ENCODE measurements at places on chromosomes 5 and 9.

DNA sequence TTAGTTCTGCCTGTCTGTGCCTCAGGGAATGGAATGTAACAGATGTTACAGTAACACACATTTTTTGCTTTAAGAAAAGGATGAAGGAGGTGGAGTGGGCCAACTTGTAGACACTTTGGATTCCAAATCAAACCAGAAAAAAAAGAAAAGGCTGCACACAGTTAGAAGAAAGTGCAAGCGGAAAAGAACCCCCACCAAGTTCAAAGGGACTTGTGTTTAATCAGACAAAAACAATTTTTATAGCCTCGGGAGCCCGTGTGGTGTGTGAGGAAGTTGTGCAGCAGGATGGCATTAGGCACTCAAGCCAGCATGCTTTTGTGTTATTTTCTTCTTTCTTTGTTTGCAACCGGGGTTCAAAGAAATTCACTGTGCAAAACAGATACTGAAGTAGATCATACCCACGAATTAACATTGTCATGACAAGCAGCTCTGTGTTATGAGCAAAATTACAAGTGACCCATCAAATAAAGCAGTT lies 189.5 kb downstream of the SEMA5A start:
- no peak for DNase-seq

DNA sequence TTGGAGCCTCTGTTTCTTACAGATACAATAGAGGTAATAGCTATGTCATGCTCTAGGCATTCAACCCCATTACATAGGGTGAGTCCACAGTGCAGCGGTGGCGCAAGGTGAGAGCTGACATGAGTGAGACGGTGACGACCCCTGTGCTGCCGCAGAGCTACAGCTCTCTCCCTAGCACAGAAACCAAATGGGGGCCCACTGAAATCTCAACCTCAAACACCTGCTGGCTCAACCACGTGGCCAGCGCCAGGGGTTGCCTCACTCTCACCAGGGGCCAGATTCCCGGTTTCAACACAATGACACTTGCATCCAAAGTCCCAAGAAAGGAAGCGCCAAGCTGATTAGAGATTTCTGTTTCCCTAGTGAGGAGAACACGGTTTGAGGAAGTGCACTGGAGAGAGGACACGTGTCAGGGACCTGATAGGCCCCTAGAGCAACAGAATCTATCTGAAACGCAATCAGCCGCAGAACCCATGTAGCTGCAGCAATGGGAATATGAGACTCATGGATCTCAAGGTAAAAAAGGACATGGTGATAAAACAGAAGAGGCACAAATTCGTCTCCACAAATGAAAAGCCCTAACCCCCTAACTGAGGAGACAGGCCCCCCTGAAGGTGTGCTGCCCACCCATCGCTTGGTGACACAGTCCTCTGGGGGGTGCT lies 114.3 kb downstream of the CRB2 start:
- no peak for DNase-seq

DNA sequence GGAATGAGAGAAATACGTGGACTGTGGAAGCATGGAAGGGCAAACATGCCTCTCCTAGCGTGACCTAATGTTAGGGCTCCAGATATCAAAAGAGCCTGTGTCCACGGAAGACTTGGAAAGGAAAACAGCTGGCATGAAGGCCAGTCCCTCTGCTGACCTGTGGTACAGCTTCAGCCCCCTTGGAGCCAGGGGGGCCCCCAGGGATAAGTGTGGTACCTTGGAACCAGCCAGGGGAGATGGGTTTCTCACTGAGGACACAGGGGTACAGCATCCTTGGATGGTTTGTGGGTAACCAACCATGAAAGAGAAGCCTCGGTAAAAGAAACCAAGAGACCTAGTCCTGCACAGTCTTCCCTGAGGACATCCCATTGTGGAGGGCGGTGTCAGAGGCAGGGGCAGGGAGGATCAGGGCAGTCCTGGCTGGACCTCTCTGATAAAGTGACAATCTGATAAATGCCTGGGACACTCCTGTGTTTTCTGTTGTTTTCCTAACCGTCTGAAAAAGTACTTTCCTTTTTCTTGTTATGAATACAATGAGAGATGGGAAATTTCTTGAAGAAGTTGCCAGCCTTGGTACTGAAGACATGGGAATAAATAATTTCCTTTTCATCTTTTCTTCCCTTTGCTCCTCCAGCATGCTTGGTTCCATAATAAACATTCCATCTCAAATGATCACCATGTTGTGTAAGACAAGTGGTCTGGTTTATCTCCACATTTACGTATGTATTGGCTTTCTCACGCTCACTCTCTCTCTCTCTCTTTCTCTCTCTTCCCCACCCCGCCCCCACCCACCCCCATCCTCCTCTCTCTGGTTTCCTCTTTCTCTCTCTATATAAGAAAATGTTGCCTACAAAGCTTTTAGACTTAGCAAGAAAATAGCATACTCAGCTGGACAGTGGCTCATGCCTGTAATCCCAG lies 102.1 kb downstream of the SUSD1 start:
- no peak for DNase-seq

DNA sequence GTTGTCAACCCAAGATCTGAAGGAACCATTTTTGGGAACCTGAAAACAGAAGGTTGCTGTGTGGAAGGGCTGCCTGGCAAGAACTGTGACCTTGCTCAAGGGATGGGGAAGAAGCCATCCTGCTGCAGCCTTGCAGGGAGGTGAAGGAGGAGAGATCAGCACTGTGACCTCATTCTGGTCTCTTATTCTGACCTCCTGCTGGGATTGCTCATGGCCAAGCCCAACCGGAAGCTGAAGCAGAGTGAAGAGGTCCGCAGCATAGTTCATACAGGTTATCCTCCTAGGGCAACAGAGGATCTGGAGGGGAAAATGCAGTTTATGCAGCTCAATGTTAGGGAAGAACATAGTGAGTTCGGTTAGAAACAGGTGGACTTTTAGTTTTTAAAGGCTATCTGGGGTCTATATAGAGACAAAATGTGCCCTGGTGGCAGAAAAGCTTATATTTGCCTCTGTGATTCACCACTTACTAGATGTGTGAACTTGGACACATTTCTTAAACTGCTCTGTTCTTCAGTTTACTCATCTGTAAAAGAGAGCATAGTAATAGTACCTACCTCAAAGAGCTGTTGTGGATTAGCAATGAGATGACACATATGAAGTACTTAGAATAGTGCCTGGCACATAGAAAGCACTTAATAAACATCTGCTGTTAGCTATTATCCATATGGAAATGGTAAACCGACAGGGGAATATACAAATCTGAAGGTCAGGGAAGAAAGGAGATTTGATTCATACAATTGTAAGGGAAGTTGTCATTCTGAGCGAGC lies 57.9 kb upstream of the BNC2 start:
- no peak for DNase-seq

DNA sequence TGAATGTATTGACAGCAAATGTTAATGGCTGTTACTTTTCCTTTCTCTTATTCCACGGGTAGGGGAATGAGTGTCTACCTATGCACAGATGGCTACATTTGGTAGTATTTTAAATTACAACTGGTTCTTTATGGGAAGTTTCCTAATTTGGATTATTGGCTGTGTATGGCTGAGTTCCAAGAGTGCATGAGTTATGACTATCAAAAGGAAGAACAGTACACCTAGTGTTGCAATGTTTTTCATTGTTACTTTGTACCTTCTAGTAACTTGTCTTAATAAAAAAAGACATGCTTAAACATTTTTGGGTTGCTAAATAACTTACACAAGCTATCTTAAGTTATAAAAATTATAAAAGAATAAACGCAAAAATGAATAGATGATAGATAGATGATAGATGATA lies 35.8 kb upstream of the MAMDC2 start:
- no peak for DNase-seq

GRCh38 chr9:16726718-16727451 lies 143.6 kb downstream of the BNC2 start:
- no peak for DNase-seq

DNA sequence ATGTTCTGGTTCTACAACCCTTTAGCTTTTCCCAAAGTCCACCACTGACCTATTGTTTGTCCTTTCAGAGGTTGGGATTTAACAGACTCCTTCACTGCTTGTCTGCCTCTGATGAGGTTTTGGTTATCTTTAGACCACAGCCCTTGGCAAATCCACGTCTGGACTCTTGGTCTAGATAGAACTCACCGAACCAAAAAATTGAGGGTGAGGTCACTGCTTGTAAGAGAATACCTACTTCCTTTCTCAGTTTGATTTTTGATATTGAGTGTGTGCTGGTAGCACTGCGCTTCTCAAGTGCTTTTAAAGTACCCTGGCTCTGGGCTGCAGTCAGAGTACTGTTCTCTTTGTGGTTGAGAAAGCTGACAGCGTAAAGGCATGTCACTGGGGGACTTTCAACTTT lies 61.7 kb downstream of the JMY start:
- DNase-seq, result no peak

- DNase-seq, result no peak
Observed at GRCh38 chr5:141879941-141880738, 1.9 kb upstream of the PCDH1 start.

GRCh38 chr5:158559643-158560042 lies 540.1 kb downstream of the EBF1 start:
- DNase-seq, result no peak

DNA sequence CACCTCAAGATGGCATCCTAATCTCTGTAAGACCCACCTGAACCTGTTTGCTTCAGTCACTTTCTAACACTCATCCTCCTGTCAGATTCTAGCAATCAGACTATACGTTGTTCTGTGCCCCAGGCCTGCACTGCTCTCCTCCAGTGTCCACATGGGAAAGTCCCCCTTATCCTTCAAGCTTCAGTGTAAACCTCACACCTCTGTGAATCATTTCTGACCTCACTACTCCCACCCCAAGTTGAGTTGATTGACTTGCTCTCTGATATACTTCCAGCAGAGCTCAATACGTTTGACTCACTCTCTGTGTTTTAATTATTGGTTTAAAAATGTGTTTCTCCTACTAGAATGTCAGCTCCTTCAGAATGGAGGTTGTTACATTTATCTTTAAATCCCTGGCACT lies 240.2 kb downstream of the FBXL17 start:
- DNase-seq, result no peak

DNA sequence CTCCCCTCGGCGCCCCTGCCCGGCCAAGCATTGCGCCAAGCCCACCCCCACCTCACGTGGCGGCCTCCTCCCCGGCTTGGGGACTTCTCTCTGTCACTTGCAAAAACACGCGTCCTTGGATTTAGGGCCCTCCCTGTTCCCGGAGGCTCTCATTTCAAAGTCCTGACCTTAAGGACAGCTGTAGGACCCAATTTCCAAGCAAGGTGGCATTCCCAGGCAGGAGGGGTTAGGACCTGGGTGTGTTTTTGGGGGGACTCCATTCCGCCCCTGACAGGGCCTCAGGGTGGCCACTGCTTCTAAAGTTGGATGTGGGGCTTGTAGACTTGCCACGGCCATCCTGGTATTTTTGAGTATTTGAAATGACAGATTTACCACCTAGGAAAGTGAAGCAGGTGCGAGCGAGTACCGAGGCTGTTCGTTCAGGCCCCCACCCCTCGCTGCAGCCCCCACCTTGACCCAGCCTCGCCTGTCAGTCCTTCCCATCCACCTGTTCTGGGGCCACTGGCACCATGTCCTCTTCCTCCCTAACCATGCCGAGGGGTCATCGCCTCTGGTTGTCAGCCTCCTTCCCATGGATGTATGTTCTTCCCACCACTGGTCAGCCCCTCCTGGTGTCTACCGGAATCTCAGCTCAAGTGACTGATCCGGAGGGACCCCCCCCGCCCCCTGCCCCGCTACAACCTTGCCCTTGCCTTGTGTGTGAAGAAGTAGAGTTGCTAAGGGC lies 52.4 kb downstream of the MRPL36 start:
- no peak for DNase-seq

DNA sequence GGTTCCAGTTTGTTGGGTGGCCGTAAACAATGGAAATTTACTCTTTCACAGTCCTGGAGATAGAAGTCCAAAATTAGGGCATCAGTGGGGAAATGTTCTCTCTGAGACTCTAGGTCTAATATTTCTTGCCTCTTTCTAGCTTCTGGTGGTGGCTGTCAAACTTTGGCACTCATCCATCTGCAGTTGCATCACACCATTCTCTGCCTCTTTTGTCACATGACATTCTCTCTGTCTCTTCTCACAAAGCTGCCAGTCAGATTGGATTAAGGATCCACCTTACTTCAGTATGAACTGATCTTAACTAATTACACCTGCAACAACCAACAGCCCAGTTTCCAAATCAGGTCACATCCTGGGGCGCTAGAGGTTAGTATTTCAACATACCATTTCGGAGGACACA lies 222.9 kb upstream of the FTMT start:
- no peak for DNase-seq

DNA sequence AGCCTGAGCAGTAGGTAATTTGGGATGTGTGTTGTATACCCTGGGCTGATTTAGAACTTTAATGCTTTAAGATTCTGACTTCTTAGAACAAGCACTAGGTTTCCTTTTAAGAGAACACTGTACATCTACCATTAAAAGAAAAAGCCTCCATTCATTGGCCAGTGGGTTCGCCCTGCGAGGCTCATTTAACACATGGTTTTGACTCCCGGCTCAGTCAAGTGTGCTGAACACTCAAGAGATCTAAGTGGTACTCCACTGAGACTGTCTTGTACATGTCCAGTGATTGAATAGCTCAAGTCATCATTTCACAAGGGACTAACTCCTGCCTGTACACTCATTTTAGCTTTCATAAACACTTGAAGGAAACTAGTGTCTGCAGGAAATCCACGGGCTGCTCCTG lies 3.9 kb downstream of the FUBP3 start:
- no peak for DNase-seq

GRCh38 chr9:8543219-8543618 lies 743.6 kb upstream of the DMAC1 start:
- DNase-seq, result no peak

DNA sequence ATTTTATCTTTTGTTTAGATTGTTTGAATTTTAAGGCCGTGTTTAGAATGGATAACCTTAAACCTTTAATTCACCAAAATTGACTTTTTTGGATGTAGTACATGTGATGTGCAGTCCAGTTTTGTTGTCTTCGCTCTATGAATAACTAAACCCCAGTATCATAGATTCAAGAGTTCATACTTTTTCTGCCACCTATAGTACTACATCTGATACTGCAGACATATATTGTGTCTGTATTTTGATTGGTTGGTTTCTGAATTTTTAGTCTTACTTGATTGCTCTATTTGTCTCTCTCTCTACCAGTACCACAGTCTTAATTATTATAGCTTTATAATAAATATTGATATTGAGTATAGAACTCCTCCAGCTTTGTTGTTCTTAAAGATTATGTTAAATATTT lies 58.1 kb downstream of the PPIP5K2 start:
- DNase-seq, result no peak

DNA sequence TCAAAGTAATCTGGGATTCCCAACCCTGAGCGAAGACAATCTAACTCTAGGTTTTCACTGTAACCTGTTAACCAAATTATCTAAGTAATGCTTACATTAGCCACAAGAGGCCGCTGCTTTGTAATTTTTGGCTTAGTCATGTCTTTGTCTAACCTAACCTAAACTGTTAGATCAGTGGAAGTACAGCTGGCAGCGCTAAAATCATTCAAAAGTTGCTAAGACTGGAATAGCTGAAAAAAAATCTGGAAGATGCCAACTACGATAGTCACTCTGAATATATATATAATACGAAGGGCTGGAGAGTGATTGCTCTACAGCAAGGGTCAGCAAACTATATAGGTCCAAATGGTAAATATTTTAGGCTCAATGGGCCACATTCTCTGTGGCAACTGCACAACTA lies 60.2 kb downstream of the FBXO38 start:
- DNase-seq, result peak; percentile 3

Data from stimulated activated CD4-positive, alpha-beta T cell treated with anti-CD3 and anti-CD28 coated beads, Interleukin-1b, Interleukin-23, amount 100 ng/mL, for 1 hour (primary cell).